GM23338 (cell line): ENCODE measurements at places on chromosomes 12 and 14. TPM values are rescaled to one million over a fixed set of nuclear protein-coding genes. Genes with fewer than 3 reads are reported as not detected.

- H3K27ac ChIP-seq, result no peak overlapping the region
- H3K4me1 ChIP-seq, result no peaks in the 10 kb centered on the region
- H3K4me3 ChIP-seq, result no peak overlapping the region
- H3K36me3 ChIP-seq, result no peaks in the 10 kb centered on the region
- no peak for DNase-seq
Measured at GRCh38 chr14:56561606-56562005, 18.0 kb upstream of the TMEM260 start.

- no peak overlapping the region for H3K4me3 ChIP-seq
- no peak for DNase-seq
- no peaks in the 10 kb centered on the region for H3K27me3 ChIP-seq
- no peak overlapping the region for H3K27ac ChIP-seq
- no peaks in the 10 kb centered on the region for H3K4me1 ChIP-seq
Measured at GRCh38 chr14:62428429-62429203, 616.6 kb downstream of the KCNH5 start.

- DNase-seq, result no peak
- H3K27me3 ChIP-seq, result no peaks in the 10 kb centered on the region
- H3K4me1 ChIP-seq, result no peaks in the 10 kb centered on the region
- H3K27ac ChIP-seq, result peak overlapping the region; percentile 26; the same call in 1 of the 2 replicates
Measured at GRCh38 chr12:124391340-124392261, 96.7 kb downstream of the RFLNA start.

DNA sequence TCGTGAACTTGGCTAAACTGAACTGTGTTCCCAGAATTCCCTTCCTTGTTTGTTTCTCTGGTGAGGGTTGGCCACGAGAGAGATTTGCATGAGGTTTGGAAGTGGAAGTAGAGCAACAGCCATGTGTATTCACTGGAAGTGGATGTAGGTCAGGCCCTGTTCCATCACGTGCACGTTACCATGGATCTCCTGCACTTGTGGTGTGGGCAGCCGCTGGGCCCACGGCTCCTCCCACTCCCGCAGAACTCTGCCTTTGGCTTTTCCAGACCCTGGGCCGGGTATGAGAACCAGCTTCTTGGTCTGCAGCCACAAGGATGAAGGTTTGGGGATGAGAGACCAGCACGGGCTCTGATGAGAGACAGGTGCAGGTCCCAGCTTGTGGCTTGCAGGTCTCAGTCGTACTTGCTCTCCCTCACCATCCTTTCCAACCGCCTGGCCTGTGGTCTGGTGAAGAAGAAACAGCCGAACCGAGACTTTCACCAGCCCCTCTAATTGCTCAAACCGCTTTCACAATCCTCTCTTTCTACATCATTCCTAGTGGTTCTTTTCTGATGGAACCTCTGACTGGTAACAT lies 94.9 kb downstream of the DUSP16 start:
- no peaks in the 10 kb centered on the region for H3K27me3 ChIP-seq
- no peak overlapping the region for H3K27ac ChIP-seq
- no peaks in the 10 kb centered on the region for H3K36me3 ChIP-seq
- H3K4me3 ChIP-seq, result no peak overlapping the region

DNA sequence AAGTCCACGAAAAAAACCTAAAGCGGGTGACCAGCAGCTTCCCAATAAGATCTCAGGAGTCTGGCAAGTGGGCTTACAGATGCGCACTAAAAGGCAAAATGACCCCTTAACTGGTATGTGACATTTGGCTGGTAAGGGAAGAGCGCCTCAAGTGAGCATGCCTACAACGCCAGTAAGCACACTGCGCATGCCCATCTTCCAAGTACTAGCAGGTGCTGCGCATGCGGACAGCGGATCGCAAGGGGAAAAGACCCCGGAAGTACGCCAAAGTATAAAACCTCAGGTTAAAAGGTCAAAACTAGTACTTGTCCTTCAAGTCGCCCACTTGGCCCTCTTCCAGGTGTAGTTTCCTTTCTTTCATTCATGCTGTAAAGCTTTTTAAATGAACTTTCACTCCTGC lies 518.5 kb upstream of the MDGA2 start:
- H3K4me3 ChIP-seq, result no peak overlapping the region
- no peaks in the 10 kb centered on the region for H3K36me3 ChIP-seq
- DNase-seq, result peak; percentile 34
- no peaks in the 10 kb centered on the region for H3K27me3 ChIP-seq

DNA sequence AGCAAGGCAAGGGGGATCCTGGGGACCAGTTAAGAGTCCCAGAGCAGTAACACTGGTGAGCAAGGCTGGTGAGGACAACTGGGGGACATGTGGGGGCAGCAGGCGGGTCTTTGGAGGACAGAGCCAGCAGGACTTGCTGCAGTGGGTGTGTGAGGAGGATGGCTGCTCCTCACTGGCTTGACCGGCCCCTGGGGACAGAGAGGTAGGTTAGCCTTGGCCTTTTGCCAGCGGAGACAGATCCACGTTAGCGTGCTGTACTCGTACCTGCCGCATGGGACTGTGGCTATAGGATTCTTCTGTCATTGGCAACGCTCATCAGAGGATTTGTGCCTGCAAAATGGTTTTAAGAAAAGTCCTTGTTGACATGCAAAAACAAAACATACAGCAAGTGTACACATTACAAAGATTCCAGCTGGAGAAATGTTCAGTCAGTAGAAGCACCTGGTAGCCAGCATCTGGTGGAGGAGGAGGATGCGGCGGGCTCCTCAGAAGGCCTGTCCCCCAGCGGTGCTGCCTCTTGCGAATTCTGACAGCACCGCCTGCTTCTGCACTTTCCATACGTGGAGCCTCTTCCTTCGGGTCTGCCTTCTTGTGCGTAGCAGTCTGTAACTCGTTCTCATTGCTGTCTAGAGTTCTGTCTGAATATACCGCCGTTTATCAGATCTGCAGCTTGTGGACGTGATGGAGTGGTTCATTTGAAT lies 91.3 kb downstream of the EP400 start:
- H3K27me3 ChIP-seq, result no peaks in the 10 kb centered on the region
- no peak overlapping the region for H3K27ac ChIP-seq
- H3K36me3 ChIP-seq, result peaks cover 34% of the 10 kb centered on the region
- no peak overlapping the region for H3K4me3 ChIP-seq

DNA sequence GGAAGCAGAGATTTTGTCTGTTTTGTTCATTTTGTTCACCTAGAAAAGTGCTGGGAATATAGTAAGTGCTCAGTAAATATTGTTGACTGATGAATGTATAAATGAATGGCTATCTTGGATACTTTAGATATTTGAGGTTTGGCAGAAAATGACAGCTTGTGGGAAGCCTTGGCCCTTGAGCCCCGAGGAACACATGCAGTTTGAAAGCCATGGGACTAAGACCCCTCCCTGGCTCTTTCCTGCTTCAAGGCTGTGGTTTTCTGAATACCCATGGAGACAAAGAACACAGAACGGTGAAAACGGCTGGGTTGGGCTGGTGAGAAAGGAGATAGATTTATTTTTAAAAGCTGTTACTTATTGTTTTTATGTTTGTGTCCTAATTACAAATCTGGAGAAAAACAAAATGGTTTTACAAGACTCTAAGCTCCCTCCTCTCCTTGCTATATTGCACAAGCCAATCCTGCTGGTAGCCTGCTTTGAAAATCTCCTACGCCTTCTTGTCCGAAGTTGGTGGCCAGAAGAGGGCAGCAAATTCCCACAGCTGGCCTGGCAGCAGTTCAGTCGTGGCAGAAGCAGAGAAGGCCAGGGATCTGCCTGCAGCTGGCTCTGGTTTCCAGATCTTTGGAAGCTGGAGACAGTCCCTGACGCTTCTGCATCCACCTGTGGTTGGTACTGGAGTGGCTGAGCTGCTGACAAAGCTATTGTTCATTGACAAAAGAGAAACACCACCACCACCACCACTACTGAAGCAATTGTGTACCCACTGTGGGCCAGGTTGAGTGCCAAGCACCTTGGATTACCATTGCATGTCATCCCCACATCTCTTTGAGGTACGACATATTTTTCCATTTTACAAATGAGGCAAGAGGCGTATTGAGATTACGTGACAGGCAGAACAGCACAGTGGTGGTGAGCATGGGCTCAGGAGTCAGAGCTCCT lies 5.2 kb upstream of the KRT85 start:
- no peak overlapping the region for H3K4me3 ChIP-seq
- DNase-seq, result peak; percentile 82
- H3K27me3 ChIP-seq, result no peaks in the 10 kb centered on the region
- H3K27ac ChIP-seq, result no peak overlapping the region
- no peaks in the 10 kb centered on the region for H3K4me1 ChIP-seq

GRCh38 chr14:85533861-85534291 lies 3.9 kb downstream of the FLRT2 start:
- no peaks in the 10 kb centered on the region for H3K36me3 ChIP-seq
- H3K4me1 ChIP-seq, result peaks cover 51% of the 10 kb centered on the region
- no peak overlapping the region for H3K27ac ChIP-seq

- no peaks in the 10 kb centered on the region for H3K27me3 ChIP-seq
- H3K4me1 ChIP-seq, result peaks cover 7% of the 10 kb centered on the region
- H3K36me3 ChIP-seq, result no peaks in the 10 kb centered on the region
Measured at GRCh38 chr14:75479770-75480600, 42.3 kb upstream of the BATF start.

KRT6C gene
- total RNA-seq, result not detected in 2 replicates

SELPLG gene
- total RNA-seq, result 0.56 TPM in 1 of 2 replicates, not detected in the other

DYRK2 gene
- 30.4 and 34.1 TPM in 2 replicates for total RNA-seq
